ENCODE measurements at places on chromosomes 6 and 20. TPM values are rescaled to one million over a fixed set of nuclear protein-coding genes. Genes with fewer than 3 reads are reported as not detected.

OR2B6 gene
- total RNA-seq = not detected

MUCL3 gene
- not detected for total RNA-seq

TSPO2 gene
- not detected for total RNA-seq

CNR1 gene
- not detected for total RNA-seq

SYNE1 gene
- 25.4 TPM for total RNA-seq

ADTRP gene
- total RNA-seq = 25.3 TPM

GSTA1 gene
- not detected for total RNA-seq

PDE7B gene
- 1.4 TPM for total RNA-seq

SLC17A2 gene
- not detected for total RNA-seq

PDE10A gene
- total RNA-seq = 1.8 TPM

GJA10 gene
- total RNA-seq = not detected

FNDC11 gene
- 3.9 TPM for total RNA-seq

SLC13A3 gene
- total RNA-seq = not detected

SPACA1 gene
- not detected for total RNA-seq

CTCFL gene
- not detected for total RNA-seq

CLPSL2 gene
- total RNA-seq = not detected

RIMS1 gene
- not detected for total RNA-seq

AHI1 gene
- total RNA-seq = 26.5 TPM

MRAP2 gene
- 0.15 TPM for total RNA-seq

GABRR2 gene
- total RNA-seq = not detected

TSBP1 gene
- total RNA-seq = not detected

TRAPPC3L gene
- not detected for total RNA-seq

SLC44A4 gene
- not detected for total RNA-seq

CRISP2 gene
- not detected for total RNA-seq

BMP7 gene
- not detected for total RNA-seq

MAP3K7 gene
- total RNA-seq = 32.6 TPM

CALHM6 gene
- total RNA-seq = not detected

ITPR3 gene
- 109 TPM for total RNA-seq

RRAGD gene
- 0.49 TPM for total RNA-seq

FAM83C gene
- not detected for total RNA-seq

DPPA5 gene
- total RNA-seq = not detected

C6orf141 gene
- 29.9 TPM for total RNA-seq

CD93 gene
- total RNA-seq = not detected

LY6G5B gene
- 16.0 TPM for total RNA-seq

SLC32A1 gene
- not detected for total RNA-seq

CTAGE9 gene
- not detected for total RNA-seq

PTCRA gene
- not detected for total RNA-seq
